ENCODE measurements at places on chromosomes 7 and 10.

DNA sequence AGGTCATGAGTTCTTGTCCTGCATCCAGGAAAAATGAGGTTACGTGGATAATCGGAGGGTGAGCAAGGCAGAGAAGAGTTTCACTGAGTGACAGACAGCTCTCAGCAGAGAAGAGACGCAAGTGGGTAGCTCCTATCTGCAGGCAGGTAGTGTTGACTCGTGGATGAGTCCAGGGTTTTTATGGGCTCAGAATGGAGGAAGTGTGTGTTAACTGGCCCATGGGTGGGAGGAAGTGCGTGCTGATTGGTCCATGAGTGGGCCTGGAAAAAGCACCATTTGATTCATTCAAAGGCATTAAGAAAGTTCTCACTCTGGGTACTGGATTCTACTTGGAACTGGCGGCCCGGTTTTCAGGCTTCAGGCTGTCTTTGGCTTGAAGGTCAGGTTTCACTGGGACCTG lies 4.8 kb upstream of the DMTF1 start:
- DNase-seq: no peak

DNA sequence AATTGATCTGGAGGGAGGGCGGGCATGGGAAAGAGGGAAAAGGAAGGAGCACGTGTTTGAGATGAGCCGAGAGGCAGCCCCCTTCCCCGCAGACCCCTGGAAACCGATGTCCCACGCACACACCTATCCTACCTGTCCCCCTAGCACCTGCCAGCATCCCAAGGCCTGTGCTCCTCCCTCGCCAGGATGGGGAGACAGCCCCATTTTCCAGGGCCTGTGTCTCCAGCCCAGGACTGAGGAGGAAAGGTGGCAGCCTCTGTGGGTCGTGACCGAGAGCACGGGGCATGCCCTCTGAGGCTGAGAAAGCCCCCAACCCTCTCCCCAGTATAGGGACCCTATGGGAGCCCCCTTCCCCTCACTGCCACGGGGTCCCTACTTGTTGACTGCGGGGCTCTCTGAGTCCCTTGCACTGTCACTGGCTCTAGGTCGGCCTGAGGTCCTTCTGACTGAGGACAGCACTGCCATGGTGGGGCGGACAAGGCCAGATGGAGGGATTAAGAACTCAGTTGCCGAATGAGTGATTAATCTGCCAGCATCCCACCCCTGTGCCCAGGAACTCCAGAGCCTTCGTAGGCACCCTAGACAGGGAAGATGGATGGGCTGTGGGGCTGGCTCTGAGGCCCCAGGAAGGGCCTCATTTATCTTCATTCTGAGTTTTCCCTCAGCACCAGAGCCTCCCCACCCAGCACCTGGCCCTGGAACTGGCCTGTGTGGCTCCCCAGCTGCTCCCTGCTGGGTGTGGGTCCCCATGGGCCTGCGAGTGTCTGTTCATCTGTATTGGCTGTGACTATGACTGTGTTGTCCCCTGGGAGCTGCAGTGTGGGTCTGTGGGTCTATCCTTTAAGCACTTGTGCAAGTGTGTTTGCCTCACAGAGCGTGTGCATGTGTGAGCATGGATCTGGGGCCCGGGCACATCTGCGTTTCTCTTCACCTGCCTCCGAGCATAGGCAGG lies 26.0 kb downstream of the CRHR2 start:
- no peak for DNase-seq

DNA sequence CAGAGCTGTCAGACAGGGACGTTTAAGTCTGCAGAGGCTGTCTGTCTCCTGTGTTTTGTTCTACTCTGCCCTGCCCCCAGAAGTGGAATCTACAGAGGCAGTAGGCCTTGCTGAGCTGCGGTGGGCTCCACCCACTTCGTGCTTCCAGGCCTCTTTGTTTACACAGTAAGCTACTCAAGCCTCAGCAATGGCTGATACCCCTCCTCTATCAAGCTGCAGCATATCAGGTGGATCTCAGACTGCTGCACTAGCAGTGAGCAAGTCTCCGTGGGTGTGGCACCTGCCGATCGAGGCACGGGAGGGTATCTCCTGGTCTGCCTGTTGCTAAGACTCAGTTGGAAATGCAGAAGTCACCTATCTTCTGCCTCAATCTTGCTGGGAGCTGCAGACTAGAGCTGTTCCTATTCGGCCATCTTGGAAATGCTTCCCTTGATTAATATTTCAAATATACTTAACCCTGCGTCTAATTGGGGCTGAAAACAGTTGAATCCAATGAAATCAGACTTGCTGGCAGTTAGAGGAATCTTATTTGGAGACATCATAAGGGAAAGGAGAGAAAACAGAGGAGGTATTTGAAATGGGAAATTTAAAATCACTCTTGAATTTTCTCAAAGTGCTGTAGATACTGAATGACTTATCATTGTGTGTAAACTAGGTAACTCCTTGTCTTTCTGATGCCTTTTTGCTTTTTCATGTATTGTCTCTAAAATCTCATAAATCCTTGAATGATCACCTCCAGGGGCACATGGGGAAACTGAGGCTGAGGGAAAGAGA lies 13.8 kb upstream of the CYP3A5 start:
- no peak for DNase-seq

DNA sequence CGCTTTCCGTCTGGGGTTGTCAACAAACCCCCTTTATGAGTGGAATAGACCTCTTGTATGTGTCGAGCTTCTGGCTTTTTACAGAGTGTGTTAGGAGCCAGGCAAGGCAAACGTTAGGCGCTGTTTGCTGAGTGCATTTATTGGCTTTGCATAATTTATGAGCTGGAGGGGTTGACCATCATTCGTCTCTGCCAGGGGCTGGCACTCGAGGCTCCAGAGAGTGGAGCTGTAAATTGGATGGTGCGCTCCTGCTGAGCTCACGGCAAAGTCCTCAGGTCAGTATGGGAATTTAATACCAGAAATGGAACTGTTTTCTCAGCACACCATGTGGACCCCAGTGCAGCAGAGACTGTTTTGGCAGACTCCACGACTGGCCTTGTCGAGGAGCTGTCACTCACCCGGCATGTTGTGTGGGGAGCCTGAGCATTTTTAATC lies 699.4 kb upstream of the GALNT17 start:
- no peak for DNase-seq

DNA sequence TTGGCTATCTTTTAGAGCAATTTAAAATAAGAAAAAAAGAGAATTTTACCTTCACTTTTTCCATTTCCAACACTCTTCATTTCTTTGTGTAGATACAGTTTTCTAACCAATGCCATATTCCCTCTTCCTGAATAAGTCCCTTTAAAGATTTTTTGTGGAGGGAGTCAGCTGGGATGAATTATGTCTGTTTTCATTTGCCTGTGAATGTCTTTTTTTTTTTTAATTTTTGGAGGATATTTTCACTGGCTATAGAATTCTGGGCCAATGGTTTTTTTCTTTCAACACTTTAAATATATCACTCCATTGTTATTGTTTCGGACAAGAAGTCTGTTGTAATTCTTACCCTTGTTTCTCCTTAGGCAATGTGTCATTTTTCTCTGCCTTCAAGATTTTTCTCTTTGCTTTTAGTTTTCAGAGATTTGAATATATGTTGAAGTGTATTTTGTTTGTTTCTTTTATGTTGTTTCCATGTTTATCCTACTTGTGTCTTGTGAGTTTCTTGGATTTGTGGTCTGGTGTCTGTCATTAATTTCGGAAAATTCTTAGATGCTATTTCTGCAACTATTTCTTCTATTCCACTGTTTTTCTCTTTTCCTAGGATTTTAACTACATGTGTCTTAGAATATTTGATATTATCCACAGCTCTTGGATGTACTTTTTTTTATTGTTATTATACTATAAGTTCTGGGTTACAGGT lies 20.0 kb upstream of the CXCL12 start:
- DNase-seq: no peak

DNA sequence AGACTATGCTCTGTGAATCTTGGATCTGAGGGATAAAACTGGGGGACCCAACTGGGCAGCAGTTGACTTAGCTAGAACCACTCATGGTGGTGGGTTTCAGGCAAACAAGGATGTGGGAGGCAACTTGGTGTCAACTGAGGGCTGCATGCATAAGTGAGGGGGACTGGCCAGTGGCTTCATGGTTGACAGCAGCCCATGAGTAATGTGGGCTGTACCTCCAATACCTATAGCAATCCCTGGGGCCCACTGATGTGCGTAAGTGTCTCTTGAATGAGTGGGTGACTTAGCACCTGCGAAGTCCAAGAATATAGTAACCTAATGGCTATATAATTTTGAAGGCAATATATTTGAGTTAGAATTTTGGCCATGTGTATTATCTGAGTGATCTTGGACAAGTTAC lies 13.7 kb upstream of the MAP3K8 start:
- no peak for DNase-seq

DNA sequence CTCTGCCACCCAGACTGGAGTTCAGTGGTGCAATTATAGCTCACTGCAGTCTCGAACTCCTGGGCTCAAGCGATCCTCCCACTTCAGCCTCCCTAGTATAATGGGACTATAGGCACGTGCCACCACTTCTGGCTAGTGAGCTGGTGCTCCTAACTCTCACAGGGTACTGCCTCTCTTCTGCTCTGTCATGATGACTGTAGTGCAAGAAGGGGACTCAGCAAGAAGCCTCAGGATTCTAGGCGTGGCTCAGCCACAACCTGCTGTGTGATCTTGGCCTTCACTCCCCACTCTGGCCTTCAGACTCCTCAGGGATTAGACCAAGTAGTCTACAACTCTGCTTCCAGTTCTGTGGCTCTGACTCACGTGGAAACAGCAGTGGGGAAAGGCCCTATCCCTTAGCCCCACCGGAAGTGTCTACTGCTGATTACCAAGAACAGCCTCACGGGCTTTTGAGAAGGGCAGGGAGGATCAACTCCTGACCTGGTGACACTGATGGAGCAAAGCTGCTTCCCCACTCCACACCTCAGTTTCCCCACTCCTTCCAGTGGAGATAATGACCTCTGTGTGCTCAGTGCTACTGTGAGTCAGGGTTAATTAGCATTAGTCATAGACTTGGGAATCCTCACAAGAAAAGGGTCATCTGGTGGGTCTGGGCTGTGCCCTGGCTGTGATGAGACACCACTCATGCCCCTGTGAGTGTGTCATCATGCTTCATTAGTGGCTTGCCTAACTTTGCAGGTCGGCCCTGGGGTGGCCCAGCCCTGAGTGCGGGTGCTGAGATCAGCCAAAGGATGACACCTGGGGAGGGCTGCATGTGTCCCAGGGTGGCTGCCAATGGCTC lies 41.1 kb downstream of the ZC3HC1 start:
- DNase-seq: peak; percentile 91

- DNase-seq: no peak
Measured at GRCh38 chr7:55568613-55569268, 3.6 kb downstream of the VOPP1 start.

Measured in HCT116 (cell line).